ENCODE measurements at places on chromosomes 1 and 21.

- DNase-seq = peak; percentile 9
Measured at GRCh38 chr1:227489572-227489971, 73.8 kb upstream of the ZNF678 start.

DNA sequence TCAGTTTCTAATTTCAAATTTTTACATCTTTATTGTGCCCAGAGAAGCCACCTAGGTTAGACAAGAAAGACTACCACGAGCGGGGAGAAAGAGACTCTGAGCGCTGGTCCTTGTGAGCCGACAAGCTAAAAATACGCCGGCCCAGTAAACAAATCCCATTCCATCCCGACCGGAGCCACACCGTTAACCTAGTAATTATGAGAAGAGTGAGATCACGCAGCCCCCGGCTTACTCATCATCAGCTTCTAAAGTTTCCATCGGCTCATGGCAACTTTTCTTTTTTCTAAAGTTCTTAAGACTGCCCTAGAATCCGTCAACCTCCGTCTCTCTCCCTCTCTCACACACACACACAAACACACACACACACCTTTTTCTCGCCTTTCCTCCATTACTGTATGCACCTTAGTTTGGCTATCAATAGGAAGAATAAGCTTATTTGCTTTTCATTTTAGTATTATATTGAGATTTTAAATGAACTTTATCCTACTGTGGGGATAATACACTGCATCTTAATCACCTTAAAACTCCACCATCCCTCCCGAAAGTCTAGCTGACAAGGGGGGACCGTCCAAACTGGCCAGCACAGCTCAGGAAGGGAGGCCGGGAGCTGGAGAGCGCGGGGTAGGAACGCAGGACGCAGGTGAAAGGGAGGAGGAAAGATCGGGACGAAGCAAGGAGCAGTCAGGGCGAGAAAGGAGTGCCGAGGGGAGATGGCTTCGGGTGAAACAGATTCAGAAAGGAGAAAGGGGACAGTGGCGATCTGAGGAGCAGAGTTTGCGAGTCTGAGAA is 728 bp downstream of the OTUD7B start:
- DNase-seq = peak; percentile 66

DNA sequence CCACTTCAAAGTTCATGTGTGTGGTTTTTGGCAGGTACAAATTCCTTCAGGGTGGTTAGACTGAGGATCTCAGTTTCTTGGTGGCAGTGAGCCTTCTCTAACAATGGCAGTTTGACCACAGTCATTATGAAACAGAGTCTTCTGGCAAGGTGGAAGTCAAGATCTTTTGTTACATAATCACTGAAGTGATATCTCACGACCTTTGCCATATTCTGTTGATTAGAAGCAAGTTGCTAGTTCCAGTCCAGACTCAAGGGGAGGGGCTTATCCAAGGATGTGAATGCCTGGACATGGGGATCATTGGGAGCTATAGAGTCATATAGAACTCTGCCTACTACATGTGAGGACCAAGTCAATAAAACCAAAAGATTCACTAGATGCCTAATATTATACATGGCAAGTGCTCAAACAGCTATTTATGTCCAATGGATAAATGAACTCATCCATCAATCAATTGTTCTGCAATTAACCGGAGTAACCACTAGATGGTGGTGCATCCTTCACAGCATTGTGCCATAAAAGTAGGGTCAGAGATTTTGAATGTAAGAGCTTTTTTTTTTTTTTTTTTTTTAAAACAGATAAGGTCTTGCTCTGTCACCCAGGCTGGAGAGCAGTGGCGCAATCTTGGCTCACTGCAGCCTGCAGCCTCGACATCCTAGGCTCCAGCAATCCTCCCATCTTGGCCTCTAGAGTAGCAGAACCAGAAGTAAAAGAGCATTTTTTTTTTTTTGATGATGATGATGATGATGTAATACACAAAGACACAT is 131.9 kb downstream of the CRB1 start:
- peak; percentile 15 for DNase-seq

GRCh38 chr1:55413286-55413685 is 198.1 kb upstream of the USP24 start:
- DNase-seq = no peak

DNA sequence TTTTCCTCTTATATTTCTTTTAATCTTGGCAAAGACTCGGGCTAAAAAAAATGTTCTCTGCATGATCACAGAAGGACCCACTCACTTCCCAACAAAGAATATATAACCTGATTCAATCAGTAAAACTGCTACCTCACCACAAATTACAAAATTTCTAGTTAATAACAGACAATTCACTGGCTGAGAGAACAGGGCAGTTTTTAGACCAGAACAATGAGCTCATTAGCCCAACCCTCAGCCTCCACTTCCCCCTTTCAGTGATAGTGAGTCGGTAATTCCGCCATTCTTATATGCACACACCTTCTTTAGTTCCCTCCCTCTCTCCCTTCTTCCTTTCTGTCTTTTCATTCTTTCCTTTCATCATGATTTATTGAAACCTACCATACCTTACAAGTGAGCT is 8.9 kb downstream of the SIPA1L2 start:
- DNase-seq = no peak

DNA sequence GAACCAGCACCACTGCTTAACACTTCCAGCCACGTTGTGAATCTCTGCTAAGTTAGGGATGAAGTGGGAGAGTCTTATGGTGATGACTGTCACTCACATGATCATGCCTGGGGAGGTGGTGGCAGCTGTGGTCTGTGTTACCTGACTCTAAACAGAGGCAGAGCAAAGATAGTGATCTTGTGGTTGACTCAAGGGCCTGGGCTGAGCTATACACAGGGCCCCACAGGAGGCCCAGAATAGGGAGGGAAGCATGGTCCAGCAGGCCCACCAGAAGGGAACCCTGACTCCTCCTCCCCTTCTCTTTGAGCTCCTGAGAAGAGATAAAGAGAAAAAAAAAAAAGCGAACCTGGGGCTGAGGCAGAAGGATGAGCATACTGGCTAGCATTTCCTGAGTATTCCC is 55.0 kb downstream of the PLXNA2 start:
- no peak for DNase-seq

GRCh38 chr1:71026093-71026492 is 21.5 kb downstream of the PTGER3 start:
- DNase-seq = no peak

GRCh38 chr1:15876357-15877055 is 29.0 kb downstream of the SPEN start:
- no peak for DNase-seq

DNA sequence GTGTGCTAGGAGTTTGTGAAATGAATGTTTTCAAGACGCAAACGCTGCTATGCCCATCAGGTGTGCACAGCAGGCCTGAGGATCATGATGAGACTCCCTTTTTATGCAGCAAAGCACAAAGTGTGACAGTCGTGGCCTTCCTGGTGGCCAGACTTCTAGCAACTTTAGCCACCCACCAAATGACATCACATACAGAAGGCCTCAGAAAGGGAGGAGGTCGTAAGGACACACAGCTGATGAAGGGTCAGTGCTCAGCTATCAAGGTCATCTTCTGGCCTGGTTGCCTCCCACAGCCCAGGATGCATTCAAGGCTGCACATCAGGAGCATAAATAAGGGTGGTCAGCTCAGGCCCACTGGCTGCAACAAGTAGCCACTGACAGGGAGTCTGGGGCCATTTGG is 36.6 kb downstream of the BMP8A start:
- no peak for DNase-seq

GRCh38 chr1:68479501-68479900 is 17.4 kb downstream of the DEPDC1 start:
- DNase-seq = no peak

DNA sequence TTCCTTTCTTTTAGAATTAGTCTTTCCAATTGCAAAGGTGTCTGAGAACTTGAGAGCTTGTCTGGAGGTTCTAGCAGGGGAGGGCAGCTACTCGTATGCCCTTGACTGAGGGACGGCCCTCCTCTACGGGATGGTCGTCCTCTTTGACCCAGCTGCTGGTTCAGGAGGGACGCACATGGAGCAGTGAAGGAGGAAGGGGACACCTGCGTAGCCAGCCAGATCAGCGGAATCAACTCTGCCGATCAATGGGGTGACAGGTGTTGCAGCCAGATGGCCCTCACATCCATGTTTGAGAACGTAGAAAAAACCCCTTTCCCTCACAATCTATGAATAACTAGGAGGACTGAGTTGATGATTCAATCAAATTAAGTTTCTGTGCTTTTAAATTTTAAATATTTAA is 15.7 kb upstream of the A3GALT2 start:
- DNase-seq = no peak

DNA sequence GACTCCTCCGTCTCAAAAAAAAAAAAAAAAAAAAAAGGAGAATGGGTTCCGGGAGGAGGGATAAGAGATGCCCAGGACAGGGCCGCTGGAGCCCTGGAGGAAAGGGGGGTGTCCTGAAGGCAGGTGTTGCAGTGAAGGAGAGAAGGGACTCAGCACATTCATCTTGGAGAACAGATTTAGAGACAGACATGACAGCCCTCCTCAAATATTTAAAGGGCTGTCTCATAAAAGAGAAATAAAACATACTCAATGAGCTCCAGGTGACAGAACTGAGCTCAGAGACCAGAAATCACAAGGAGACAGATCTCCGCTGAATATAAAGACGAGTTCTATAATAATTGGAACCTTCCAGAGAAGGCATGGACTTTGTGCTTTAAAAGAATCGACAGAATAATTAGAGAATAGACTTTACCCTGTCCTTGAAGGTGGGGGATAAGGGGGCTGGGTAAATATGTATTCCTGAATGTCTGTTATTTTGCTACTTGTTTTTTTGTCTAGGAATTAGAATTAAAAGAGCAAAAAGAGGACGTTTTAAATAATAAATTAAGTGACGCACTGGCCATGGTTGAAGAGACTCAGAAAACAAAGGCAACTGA is 52.0 kb upstream of the EFHD2 start:
- DNase-seq = no peak

- no peak for DNase-seq
Measured at GRCh38 chr1:20178634-20179370, 7.1 kb upstream of the UBXN10 start.

- DNase-seq = no peak
Measured at GRCh38 chr1:100440075-100440809, 87.9 kb downstream of the CDC14A start.

DNA sequence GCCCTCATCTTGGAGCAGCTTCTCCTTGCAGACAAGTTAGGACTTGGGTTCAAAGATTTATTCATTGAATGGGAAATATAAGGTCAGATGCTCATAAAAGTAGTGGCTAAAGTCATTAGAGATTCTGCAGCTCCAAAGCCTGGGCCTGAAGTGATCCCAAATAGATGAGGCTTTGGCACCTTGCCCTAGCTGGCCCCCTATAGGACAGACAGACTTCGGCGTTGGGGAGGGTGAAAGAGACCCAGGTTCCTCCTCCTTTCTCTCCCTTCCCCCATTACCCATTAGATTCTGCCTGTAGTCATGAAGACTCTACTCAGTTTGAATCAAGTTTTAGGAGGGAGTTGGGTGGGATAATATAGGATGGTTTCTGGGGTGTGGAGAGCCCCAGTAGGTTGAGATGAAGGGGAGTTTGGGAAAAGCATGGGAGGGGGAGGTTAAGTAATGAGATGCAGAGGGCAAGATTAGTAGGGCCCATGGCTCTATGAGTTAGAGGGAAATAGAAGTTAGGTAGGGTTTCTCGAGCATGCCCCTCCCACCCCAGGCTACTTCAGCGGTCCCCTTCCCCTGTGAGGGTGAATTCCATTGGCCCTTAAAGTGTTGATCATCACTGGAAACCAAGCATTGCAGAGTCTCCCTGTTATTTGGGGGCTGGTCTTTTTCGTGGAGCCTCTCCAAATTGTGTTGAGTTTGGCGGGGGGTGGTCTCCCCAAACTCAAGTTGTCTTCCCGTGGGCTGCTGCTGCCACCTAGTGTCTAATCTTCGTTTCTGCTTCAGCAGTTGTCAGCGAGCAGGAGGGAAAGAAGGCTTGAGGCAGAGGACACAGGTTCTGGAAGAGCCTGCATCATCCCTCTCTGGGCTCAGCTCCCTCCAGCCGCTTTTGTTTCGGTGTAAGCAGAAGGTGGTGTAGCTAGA is 2.1 kb upstream of the AHDC1 start:
- DNase-seq = no peak

DNA sequence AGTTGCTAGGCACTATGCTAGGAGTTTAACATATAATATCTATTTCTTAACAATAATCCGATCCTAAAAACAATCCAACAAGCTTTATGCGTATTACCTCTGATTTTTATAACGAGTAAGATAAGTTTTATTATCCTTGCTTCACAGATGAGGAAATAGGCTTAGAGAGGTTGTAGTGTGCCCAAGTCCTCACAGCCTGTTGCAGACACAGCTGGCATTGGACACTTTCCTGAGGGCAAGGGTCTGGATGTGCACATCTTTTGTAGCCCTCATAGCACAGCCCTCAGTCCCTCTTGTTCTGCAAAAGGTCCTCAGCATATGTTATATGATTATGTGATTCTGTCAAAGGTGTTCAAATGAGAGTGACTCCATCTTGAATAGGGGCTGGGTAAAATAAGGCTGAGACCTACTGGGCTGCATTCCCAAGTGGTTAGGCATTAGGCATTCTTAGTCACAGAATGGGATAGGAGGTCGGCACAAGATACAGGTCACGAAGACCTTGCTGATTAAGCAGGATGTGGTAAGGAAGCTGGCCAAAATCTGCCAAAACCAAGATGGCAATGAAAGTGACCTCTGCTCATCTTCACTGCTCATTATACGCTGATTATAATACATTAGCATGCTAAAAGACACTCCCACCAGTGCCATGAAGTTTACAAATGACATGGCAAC is 75.7 kb upstream of the F3 start:
- no peak for DNase-seq

GRCh38 chr1:221714227-221715152 is 27.4 kb downstream of the DUSP10 start:
- no peak for DNase-seq

DNA sequence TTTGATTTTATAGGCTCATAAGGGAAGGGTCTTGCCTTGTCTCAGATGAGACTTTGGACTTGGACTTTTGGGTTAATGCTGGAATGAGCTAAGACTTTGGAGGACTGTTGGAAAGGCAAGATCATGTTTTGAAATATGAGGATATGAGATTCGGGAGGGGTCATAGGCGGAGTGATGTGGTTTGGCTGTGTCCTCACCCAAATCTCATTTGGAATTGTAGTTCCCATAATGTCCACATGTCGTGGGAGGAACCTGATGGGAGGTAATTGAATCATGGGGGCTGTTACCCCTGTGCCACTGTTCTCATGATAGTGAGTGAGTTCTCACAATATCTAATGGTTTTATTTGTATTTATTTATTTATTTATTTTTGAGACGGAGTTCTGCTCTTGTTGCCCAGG is 6.9 kb upstream of the CSDE1 start:
- no peak for DNase-seq

DNA sequence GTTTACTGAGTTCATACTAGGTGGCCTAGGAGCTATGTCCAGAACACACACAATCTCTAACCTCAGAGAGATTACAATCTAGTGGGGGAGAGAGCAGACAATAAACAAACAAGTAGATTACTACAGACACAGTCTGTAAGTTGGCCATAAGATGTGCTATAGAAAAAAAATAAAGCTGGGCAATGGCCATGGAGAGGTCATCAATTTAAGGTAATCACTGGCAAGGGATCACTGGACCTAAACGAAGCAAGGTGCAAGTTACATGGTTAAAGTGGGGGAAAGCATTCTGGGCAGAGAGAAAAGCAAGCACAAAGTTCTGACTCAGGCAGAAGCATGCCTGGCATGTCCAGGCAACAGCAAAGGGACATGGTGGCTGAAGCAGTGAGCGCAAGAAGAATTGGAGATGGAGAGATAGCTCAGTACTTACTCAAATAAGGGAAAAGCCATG is 147.0 kb downstream of the RERE start:
- no peak for DNase-seq

- no peak for DNase-seq
Measured at GRCh38 chr1:66327588-66327987, 206.4 kb upstream of the SGIP1 start.
